ENCODE measurements at places on chromosomes 2 and 18. TPM values are rescaled to one million over a fixed set of nuclear protein-coding genes. Genes with fewer than 3 reads are reported as not detected.

Gene CCDC148
- total RNA-seq, result not detected

Gene IRS1
- 2.7 TPM for total RNA-seq

Gene LRRC30
- not detected for total RNA-seq

Gene GREB1L
- not detected for total RNA-seq

DNA sequence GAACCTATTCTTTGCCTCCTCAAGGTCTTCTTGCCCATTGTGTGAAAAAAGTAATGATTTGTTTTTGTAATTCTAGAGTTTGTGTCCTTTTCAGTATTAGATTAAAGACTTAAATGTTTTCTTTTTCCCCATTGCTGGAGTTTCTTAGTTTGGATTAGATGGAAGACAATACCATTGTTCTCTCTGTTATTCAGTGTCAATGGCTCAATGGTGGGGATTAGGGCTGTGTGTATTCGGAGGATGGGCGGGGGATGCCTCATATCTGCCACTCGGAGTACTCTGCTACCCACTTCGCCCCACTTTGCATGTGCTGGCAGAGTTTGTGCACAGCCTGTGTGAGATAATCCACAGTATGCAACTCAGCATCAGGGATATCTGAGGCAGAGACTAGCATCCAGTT lies 90.1 kb downstream of the KLHL29 start:
- DNase-seq, result no peak

DNA sequence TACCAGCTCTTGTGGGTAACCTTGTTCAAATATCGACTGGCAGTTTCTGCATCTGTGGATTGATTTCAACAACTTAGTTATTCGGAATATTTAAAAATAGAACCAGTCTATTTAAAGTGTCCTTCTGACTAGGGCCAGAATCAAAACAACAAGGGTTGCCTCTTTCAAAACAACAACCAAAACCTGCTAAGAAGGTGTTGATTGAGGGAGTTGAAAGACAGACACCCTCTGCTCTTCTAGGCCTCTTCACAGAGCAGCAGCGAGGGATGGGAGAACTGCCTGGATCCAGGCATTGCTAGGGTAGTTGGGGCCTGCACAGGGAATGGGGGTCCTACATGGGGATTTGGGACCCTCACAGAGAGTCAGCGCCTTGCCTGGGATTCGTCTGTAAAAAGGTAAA lies 19.8 kb downstream of the TTR start:
- no peak for DNase-seq

GRCh38 chr18:43175257-43175656 lies 59.8 kb upstream of the RIT2 start:
- no peak for DNase-seq

DNA sequence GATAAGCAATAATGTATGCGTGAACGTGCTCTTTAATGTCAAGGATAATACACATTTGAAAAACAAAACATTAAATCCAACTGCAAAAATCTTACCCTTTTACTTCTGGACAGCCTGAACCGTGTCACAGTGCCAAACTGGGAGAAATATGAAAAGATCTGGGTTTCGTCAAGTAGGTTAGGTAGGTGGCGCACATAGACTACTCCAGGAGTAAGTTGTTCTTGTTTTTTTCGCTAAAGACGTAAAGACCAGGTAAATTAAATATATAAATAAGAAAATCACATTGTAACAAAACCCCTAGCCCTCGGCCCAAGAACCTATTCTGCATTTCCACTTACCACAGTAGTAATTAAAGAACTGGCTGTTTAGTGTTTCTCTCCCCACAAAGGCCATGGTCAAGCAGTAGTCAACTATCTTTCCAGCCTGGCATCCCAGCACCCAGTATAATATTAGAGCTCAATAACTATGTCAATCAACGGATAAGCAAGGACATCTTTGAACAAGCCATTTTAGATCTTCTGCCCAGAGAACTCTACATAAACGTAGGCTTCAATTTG lies 1.1 kb downstream of the NIFK start:
- peak; percentile 22 for DNase-seq

DNA sequence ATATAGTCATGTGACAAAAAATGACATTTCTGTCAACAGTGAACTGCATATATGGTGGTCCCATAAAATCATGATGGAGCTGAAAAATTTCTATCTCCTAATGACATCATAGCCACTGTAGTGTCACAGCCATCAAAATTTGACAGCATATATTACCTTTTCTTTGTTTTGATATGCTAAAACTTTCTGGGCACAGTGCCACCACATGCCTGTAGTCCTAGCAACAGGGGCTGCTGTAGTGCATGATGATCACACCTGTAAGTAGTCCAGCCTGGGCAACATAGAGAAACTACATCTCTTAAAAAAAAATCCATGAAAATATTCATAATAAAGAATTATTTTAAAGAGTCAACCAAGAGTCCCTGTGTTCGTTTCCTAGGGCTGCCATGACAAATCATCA lies 155.5 kb upstream of the SERTAD2 start:
- DNase-seq, result no peak

- no peak for DNase-seq
Measured at GRCh38 chr18:79315596-79315995, 80.1 kb upstream of the NFATC1 start.

GRCh38 chr2:37602702-37603101 lies 68.7 kb downstream of the CDC42EP3 start:
- DNase-seq, result no peak

DNA sequence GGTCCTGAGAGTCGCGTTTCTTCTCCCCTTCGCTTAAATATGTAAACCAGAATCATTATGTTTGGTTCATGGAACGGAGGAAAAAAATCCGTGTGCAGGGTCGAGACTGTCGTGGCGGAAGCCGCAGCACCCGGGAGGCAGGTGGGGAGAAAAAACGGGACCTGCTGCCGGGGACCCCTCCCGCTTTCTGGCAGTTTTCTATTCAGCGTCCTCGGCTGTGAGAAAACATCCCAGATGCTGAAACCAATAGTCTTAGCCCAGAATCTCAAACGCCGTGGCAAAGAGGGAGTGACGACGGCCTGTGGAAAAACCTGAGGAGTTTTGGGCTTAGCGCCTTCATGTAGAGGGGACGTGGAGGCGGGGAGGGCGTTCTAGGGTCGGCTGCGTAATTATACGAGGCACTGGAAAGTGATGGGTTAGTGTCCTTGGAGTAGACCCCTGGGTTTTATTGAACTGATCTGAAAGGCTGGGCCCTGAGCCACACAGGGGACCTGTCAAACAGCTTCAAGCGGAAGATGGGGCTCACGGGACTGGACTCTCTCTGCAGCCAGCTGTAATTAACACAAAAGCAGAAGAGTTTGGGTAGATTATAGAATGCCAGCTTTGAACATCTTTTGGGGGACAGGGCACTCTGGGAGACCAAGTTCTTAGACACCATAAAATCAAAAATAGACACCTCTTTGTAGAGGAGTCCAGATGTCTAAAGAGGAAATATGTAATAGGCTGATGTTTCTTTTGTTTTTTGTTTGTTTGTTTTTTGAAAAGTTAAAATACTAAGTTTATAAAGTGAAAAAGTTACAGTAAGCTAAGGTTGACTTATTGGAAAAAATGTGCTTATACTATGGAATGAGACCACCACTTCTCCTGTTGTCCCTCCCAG lies 834 bp upstream of the BUB1 start:
- peak; percentile 25 for DNase-seq

- DNase-seq, result no peak
Measured at GRCh38 chr2:42031281-42032223, 16.3 kb upstream of the PKDCC start.

DNA sequence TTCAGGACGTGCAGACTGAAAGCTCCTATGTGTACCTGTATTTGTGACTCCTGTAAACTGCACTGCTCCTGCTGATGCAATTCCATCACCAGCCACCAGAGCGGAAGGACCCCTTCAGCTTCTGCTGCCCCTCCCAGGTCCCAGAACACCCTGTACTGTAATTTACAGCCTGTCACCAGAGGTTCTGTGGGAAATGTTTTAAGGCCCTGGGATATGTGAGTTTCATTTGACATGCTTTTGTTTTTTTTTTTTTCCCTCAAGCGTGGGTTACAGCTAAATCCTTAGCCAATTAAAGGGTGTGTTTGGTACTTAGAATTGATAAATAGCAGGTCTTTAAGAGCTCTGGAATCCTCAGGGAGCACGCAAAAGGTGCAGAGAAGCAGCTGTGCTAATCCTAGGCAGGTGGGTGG lies 79.4 kb downstream of the KCTD1 start:
- DNase-seq, result peak; percentile 8

DNA sequence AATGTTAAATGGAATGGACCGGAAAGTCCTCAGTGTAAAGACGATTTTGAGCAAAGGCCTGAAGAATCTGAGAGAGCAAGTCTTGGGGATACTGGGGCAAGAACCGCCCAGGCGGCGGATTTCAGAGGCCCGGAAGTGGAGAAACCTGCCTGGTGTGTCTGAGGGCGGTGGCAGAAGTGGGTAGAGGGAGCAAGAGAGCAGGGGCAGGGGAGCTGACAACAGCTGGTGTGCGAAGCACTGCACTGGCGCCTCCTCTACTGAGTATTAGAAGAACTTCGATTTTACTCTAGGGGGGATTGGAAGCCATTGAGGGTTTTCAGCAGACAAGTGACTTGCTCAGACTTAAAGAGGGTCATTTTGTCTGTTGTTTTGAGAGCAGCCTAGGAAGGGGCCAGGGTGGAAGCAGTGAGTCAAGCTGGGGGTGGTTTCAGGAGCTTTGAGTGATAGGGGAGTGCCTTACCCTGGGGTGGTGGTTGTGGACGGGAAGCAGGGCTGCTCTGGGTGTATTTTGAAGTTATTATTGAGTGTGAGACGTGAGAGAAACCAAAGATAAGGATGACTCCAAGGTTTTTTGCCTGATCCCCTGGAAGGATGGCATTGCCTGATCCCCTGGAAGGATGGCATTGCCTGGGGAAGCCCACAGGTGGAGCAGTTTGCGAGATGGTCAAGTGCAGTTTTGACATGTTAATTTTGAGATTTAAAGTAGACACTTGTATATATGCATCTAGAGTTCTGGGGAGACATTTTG lies 52.5 kb downstream of the ZNF236 start:
- peak; percentile 41 for DNase-seq

- DNase-seq, result peak; percentile 5
Measured at GRCh38 chr2:152336119-152336853, 1.3 kb downstream of the FMNL2 start.

DNA sequence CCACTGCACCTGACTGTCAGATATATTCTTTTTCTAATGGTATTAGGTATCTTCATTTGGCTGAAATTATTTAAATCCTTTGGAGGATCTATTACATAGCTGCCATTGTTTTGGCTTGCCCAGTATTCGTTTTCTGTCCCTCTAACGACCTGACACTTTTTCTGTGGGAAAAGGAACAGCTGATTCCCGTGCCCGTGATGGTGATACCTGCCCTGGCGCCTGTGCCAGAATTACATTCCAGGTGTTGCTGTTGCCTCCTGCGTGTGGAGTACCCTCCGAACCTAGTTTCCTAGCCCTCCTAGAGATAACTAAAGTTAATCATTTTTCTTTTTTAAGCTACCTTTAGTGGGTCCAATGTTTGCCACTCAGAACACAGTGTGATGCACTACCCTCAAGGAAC lies 14.0 kb downstream of the HOXD1 start:
- no peak for DNase-seq
